ENCODE measurements at places on chromosomes 5 and 9.

DNA sequence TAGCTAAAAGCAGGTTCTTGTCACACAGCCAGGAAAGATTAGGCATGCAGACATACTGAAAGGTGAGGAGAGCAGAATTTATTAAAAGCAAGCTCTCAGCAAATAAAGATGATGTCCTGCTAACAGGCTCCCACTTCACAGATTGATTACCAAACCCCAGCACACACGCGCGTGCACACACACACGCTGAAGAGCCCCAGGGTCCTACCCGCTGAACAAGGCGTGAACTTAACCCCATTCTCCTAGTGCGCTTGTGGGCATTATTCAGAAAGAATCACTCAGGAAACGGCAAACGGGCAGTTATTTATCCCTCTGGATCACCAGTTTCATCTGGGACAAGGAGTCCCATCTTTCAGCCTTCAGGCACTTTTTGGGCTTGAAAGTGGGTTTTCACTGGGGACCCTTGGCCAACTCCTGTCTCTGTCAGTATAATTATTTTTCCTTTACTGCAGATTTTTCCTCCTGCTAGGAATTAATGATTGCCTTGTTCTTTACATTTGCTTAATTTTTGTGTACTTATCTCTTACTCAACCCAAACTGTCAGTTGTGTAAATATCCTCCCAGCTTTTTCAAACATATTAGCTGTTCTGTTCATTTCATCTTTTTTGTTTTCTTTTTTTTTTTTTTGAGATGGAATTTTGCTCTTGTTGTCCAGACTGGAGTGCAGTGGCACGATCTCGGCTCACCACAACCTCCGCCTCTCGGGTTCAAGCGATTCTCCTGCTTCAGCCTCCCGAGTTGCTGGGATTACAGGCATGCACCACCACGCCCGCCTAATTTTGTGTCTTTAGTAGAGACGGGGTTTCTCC is 92.6 kb downstream of the RIC1 start:
- DNase-seq = no peak

DNA sequence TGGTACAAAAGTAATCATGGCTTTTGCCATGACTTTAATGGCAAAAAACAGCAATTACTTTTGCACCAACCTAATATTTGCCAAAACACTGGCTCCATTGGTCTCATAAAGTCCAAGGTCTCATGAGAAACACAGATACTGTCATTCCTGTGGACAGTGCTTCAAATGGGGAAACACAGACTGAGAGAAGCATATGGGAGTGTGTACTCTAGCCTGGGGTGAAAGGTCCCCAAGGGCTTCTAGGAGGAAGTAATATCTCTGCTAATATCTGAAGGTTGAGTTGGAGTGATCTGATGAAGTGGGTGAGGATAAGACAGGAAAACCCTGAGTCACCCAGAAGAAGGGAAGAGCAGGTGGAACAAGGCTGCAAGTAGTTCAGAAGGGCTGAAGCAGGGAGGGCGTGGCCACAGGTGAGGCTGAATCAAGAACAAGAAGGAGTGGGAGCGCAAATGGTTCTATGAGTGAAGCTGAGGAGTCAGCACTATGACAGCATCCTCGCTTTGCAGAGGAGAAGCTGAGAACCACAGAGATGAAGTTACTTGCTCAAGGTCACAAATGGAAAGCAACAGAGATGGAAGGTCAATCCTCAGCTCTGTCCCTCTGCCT is 164.1 kb downstream of the ASTN2 start:
- no peak for DNase-seq

DNA sequence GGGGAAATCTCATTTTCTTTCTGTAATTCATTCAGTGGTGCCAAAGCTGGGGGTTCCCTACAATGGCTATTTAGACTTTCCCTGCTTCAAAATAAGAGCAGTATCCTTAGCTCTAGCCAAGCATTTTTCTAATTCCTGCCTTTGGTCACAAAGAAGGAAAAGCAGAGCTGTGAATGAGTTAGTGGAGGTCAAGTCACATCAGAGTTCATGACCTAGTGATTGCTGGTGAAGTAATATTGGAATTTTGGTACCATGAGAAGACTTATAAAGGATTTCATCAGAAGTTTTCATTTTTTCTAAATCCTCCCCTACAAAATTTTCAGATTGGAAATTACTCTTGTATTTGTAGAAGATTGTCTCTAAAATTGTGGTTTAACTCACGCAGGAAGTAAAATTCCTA is 28.0 kb downstream of the DNAJC21 start:
- DNase-seq = no peak

DNA sequence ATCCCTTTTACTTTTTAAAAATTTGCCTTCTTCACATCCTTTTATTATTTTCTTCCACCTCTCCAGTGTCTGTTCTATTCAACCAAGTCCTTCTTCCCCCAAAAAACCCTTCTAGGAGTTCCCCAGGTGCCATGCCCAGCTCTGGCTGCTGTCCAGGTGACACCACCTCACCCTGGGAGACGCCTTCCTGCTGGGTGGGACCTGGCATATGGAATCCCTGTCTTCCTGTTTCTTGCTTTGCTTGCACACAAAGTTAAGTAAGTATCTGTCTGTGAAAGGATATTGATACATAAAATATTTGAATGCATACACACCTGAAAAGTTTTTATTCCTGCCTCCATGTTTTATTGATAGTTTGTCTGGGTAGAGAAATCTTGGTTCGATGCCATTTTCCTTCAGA is 23.1 kb upstream of the MED10 start:
- no peak for DNase-seq

All from activated CD4-positive, alpha-beta T cell treated with anti-CD3 and anti-CD28 coated beads, Interleukin-2, Interleukin-4, amounts not matched to agents 100 ng/mL and 50 ng/mL, durations not matched to agents 16 hours and 8 hours (primary cell).